ENCODE measurements at places on chromosomes 4 and X.

DNA sequence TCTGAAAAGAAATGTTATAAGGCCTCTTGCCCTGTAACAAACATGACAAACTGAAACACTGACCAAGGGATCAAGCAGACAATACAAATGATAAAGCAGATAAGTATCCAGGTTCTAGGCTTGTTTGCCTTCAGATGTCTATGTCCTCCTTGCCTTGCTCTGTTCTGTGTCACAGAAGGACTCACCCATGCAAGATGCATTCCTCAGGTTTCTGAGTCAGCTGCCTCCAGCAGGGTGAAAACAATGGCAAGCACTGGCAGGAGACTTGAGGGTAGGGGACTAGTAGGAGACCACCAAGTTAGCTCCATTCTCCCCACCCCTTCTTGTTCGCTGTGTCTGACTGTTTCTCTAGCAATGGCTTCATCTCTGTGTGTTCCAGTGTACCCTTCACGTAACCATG lies 76.6 kb upstream of the CXXC4 start:
- no peak for DNase-seq

GRCh38 chrX:122666601-122667000 lies 517.5 kb upstream of the GRIA3 start:
- no peak for DNase-seq

DNA sequence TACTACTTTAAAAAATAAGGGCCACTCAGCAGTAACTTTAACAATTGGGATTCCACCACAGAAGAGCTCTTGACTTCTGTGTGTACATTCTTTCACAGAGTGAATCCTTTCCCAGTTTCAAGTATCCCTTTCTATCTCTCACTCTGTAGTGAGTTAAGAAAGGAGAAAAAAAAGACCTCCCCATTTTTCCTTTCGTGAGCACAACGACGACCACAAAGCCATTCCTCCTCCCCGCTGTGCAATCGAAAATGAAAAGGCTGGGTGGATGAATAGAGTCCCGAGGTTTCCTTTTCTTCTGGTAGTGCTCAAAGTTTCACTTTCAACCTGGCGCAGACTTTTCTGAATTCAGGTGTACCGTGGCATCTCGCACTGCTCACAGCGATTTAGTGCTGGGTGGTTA lies 58.0 kb downstream of the TAB3 start:
- DNase-seq = no peak

DNA sequence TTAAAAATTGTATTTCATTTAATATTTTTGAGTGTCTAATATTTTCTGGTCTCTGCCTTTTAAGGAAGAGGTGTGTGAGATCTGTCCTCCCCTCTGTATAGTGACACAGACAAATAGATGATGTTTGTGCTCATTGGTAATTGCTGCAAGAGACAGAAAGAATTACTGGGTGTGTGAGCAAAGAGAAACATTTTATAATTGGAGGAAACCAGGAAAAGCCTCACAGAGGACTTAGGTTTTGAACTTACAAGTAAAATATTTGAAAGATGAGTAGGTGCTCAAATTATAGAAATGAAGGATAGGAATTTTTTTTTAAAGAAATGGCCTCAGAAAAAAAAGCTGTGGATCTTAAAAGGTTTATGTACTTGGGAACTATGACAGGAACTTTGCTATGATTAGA lies 149.8 kb downstream of the SPCS3 start:
- no peak for DNase-seq

- no peak for DNase-seq
These were observed 173.6 kb downstream of the CORIN start for GRCh38 chr4:47664051-47664826.

DNA sequence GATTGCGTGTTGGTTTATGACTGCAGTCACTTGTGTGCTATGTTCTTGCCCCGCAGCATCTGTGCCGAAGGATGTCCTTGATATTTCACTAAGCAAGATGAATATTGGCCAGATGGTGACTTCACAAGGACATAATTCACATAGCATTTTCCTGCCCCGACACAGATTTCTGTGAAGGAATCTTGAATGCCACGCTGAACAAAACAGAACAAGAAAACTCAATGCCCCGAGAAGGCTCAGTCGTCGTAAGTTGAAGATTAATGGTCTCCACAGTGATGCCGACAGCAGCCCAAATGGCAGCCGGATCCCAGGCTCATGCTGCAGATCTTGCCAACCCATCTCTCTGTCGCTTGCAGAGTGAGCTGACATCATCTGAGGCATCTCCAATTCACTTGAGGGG lies 145.9 kb downstream of the CPEB2 start:
- no peak for DNase-seq

- no peak for DNase-seq
These were observed 4.2 kb downstream of the TLR8 start for GRCh38 chrX:12910423-12911121.

DNA sequence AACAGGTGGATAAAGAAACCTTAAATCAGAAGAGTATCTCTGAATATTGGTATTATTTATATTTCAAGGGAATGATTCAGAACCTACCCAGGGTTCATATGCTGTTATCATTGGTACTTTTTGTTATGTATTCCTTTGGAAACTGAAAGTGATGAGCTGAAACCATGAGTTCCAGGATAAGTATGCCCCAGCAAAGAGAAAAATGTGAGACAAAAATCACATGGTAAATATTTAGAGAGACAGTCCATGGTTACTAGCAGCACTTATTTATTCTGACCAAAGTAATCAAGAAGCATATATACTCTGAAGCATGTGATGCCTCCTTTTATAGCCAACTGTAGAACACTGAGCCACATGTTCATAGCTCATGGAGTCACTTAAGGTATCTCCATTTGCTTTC lies 277.7 kb downstream of the ARAP2 start:
- no peak for DNase-seq

DNA sequence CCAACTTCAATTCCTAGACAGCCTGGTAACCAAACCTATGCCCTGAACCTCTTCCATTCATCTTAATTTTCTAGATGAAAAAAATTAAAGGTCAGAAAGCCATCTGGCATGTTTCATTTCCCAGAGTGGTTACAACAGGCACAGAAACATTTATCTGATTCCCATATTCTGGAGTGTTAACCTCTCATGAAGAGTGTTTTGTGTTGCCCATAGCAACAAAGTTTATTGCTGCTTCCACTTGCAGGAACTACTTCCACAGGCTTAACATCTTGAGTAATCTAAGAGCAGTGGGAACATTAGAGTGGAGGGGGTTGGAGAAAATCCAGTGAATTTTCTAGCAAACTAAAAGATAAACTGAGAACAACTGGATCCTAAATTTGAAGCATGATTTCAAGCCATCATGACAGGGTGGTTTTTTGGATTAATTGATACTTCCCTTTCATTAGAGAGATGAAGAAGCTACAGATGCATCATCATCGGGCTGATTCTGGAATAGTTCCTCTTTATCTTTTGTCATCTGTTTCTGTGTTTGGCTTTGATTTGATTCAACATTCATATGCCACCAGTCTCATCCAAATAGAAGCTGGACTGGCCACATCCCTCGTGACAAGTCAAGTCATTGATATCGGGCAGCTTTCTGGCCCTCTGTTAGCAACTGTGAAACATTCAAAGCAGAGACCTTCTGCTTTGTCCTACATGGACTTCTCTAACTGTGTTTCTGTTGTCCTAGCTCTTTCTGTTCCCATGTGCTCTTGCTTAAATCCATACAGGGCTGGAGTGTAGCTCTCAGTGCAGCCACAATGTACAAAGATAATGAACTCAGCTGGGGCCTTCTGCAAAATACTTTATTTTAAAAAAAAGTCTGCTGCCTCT lies 167.3 kb downstream of the MID1IP1 start:
- no peak for DNase-seq

DNA sequence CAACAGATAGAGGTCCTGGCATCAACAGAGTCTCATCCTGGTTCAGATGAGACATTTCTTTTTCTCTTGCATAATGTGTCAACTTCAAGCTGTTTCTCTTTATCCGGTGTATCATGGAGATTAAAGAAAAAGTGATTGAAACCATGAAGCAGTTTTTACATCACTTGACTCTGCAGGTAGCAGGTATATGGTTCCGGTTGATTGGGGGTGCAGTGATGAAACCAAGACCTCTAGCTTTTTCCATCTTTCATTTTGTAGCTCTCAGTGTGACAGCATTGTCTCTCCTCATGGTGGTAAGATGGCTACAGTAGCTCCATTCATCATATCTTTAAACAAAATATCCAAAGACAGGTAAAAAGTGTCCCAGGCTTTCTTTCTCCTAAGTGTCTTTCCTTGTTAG lies 2.4 kb upstream of the HOPX start:
- no peak for DNase-seq

GRCh38 chrX:9515973-9516538 lies 51.2 kb downstream of the TBL1X start:
- no peak for DNase-seq

DNA sequence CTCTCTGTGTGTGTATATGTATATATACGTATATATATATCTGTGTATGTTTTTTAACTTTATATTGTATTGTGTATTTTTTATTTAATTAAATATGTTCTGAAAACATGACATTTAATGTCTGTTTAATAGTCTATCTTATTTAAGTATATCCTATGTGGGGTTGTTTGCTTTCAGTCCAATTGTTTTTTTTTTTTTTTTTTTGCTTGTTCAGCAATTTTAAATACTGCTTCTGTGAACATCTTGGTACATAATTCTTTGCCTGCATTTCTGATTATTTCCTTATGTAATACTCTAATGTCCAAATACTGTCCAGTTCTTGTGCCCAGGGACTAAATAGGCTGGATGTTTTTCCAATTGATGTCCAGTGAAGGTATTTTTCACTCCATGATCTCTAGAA lies 45.1 kb upstream of the MAD2L1 start:
- DNase-seq = no peak

GRCh38 chrX:12721042-12721441 lies 70.2 kb upstream of the PRPS2 start:
- no peak for DNase-seq

DNA sequence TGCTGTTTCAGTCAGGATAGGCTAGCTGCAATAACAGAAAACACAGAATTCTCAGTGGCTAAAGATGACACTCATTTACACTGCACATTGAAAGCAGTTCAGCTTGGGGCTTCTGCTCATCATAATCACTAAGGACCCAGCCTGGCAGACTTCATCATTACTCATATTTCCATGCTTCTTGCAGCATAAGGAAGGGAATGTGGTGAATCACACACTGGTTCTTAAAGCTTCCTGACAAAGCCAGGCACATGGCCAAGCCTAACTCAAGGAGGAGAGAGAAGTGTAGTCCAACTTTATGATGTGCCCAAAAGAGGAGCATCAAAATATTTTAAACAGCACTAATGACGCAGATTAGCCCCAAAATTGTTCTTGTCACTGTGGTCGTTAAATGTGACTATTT lies 186.5 kb downstream of the BANK1 start:
- DNase-seq = no peak

DNA sequence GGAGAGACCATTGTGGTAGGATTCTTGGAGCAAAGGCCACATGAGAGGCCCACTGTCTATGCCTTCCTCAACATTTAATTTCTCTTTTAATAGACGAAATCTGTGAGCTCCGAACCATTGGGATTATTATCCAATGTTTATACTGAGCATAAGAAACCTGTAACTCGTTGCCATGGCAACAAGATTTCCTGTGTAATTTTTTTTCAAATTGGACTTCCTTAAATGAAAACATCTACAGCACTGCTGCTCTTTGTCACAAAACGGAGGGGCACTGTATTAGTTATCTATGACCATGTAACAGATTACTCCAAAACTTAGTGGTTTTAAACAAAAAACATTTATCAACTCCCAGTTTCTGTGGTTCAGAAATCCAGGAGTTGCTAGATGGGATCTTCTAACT lies 38.7 kb downstream of the PPP1R2C start:
- DNase-seq = no peak

GRCh38 chr4:6194458-6195195 lies 5.7 kb downstream of the JAKMIP1 start:
- DNase-seq = no peak

DNA sequence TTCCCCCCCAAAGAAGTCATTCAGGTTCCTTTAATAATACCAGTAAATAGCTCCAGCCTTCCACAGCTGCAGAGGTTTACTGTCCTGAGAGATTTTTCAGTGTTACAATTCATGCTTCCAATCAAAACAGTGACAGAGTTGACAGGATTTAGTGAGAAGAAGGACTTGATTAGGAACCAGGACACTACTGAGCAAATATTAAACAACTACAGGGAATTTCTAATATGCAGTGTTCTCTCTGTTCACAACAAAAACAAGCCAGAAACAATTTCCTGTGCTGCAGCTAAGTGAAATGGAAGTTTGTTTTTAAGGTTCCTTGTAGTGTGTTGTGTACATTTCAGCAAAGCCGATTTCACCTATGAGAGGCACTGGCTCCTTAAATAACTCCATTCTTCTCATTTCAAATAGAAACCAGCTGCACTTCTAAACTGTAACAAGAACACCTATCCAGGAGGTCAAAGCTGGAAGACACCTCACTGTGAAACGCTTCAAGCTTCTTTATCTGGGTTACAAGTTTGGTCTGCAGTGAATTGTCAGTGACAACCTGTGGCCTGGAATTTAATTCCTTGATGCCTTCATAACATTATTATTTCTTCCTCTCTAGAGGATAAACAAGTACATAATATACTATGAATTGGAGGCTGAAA lies 149.3 kb downstream of the RASL11B start:
- no peak for DNase-seq

- DNase-seq = no peak
These were observed 84.1 kb downstream of the NHS start for GRCh38 chrX:17459008-17459611.

GRCh38 chr4:19993242-19993641 lies 258.5 kb upstream of the SLIT2 start:
- no peak for DNase-seq

GRCh38 chr4:38503689-38504395 lies 160.2 kb upstream of the KLF3 start:
- DNase-seq = no peak

DNA sequence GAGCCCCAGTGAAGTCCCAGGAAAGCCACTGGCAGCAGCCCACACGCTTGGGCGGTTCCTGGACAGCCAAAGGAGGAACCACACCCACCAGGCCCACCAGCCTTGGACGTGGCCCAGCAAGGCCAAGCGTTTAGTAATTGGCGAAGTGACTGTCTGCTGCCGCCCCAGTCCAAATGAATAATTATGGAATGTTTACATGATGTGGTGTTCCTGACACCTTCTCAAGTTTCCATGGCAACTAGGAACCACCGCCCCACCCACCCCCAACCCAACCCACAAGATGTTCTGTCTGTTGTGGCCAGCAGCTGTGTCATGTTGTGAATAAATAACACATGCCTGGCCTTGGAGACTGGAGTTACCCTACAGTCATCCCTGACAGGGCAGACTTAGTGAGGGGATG lies 22.3 kb downstream of the APLN start:
- no peak for DNase-seq

DNA sequence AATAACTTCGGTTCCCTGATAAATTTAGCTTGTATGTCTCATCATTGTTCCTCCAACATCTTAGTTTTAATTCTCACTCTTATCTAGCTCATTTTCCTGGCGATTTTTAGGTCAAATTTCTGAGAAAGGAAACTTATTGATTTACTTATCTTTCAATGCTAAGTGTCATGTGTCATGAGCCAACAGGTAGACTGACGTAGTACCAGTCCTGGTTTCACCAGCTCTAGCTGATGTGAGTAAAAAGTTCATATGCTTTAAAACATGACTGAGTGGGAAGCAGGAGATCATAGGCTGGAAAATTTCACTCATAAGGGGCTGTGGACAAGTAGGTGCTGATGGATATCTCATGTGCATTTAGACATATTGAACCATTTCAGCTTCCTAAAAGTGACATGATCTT lies 441.7 kb upstream of the NR3C2 start:
- DNase-seq = no peak

GRCh38 chrX:150777328-150777992 lies 84.3 kb downstream of the MTMR1 start:
- no peak for DNase-seq
